Fibroblast of upper back skin (primary cell): ENCODE measurements at places on chromosomes 11 and 22.

DNA sequence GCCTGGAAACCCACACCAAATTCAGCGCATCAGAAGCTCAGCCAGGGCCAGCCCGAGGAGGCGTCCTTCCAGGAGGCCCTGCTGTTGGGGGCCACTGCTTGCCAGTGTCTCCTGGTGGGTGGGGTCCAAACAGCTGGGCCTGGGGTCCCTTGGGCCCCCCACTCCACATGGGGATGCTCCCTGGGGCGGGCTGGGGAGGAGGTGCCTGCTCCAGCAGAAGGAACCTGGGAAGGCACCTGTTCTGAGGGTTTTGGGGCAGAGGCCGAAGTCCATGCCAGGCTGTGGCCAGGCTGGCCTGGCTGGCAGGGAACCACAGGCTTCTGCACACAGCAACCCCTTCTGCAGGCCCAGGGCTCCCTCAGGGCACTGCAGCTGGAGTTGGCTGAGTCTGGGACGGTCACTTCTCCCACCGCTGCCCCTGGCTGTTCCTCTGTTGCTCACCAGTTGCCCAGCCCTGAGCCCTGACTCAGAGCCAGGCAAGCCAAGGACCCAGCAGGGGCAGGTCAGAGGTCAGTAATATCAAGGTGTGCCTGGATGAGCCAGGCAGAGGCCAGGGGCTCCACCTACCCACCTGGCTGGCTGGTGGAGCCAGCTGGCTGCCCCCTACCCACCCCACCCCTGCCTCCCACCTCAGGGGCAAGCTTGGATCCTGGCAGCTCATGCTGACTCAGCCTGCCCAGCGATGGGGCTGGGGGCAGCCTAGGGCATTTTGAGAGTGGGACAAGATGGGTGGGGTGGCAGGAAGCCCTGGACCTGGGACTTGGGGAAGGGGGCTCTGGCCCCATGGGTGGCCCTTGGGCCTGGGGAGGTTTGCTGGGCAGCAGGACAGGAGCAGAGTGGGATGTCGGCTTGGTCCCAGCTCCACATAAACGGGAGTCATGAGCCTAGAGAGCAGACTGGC is 12.0 kb upstream of the PHLDA2 start:
- DNase-seq, result no peak

GRCh38 chr11:22633354-22633902 is 7.8 kb upstream of the FANCF start:
- no peak for DNase-seq

DNA sequence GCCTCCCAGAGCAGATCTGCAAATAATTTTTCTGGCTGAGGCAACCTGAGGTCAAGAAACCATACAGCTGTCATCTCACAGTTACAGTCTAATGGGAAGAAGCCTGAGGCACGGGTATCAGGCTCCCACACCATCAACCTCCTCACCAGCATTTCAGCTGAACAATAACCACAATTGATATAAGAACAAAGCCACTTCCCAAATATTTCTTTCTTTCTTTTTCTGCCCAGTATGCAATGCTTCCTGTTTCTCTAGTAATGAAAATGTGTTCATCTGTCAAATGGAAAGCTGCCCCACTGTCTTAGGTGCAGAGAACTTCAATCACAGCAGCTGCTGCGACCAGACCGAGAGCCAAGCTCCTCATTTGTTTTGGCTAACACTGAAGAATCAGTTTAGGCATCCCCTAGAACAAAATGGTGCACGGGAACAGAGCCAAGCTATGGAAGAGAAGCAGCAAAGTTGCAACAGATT is 108.4 kb downstream of the BLID start:
- peak; percentile 59 for DNase-seq

DNA sequence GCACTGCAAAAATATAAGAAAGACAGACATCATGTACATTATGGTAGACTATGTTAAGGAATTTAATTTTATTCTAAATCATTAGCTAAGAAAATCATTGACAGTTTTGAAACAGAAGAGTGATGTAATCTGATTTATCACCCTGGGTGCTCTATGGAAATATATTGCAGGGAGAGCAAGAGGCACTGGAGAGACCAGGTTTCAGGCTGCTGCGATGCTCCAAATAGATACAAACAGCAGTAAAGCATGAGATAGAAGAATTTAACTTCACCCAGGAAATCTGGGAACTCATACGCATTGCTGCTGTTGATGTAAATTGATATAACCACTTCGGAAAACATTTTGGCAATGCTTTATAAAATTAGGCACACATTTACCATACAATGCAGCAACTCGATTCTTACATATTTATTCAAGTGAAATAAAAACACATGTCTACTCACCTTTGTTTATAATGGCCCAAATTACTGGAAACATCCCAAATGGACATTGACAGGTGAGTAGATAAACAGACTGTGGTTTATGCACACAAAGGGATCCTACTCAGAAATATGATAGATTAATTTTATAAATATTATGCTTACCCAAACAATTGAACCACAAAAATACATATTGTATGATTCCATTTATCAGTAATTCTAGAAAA is 535.1 kb upstream of the CHORDC1 start:
- DNase-seq, result no peak

DNA sequence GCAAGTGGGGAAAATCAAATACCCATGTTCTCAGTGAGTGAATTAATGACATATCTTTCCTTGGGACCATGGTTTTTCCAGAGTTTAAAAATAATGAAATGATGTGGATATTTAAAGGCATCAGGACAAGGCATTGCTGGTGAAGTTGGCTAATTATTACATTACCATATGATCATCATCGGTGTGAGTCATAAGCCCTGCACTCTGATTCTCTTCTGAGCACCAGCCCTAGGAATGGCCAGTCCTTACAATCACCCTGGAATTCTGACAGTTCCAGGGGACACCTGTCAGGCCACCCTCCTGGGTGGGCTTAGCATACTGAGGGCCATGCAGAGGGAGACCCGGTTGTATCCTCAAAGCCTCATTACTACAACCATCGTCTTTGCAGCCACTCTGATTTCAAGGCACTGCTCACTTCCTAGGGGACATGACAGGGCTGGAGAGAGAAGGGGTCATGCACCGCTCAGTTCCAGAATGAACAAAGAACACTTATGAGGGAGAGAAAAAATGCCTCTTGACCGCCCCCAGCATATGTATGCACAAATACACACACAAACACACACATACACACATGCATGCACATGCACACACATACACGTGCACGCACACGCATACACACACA is 365.0 kb downstream of the MIAT start:
- DNase-seq, result peak; percentile 29

DNA sequence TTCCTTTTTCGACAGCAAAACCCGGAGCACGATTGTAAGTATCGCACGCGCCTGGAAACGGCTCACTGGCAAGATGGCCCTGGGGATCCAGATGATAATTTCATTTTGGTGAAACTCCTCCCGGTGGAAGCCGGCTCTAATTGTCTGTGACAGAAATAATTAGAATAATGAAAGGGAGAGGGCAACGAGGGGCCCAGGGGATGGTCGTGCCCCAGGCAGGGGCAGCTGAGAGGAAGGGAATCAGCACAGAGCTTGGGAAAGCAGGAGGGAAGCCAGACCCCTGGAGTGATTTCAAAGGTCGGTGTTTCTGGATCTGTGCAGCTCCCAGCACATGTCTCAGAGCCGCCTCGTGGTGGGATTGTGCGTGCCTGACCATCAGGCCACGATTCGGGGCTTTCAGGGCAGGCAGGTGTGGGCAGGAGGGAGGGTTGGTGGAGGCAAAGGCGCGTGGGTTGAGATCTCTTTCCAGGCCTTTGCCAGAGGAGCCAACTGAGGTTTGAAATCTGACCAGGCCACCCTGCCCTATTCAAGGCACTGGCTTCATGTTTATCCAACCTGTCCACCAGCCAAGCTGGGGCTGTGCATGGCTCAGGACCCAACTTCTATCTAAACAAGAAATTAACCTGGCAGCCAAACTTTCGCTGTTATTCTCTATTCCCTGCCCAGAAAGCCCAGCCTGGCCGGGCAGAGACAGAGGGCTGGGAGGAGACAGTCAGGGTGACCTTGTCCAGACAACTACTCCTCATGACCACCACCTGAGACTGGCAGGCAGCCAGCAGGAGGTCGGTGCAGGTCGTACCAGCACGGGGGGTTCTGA is 27.8 kb downstream of the ANO1 start:
- DNase-seq, result no peak

GRCh38 chr22:35219012-35219411 is 38.3 kb upstream of the HMGXB4 start:
- DNase-seq, result peak; percentile 69

DNA sequence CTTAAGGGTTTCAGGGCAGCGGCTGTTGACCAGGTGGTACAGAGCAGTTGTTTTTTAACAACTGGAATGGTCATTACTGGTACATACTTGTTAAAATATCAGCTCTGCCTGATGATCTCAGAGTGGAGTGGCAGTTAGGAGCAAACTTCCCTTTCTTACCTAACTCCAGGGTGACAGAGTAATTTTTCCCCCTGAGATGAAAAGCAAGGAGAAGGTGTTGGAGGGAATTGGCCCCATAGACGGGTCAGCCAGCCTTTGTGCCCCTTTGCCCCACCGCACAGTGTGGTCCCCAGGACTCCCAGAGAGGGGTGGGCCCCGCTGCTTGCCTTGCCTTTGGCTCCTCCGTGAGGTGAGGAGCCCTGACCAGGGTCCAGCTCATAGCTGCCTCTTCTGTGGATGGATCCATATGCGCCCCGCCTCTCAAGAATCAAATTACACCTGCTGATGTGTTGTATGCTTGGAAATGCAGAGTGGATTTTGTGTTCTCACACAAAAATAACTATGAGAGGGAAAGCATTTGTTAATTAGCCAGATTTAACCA is 27.0 kb upstream of the SORL1-AS1 start:
- no peak for DNase-seq

DNA sequence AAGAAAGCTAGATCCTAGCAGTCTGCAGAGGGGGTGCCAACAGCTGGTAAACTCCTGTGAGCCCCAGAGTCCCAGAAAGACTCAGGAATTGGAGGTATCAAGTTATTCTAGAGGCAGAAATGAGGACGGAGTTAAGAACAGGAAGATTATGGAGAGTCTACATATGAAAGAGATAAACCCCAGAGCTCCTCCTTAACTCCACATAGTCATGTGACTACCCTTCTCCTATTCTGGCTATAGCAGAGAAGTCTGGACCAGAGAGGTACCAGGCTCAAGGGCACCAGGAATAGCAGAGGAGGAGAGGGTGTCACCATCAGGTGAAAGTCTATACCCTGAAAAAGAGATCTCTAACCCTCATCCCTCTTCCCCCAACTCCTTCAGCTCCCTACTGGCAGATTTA is 29.6 kb downstream of the SCUBE2 start:
- no peak for DNase-seq

DNA sequence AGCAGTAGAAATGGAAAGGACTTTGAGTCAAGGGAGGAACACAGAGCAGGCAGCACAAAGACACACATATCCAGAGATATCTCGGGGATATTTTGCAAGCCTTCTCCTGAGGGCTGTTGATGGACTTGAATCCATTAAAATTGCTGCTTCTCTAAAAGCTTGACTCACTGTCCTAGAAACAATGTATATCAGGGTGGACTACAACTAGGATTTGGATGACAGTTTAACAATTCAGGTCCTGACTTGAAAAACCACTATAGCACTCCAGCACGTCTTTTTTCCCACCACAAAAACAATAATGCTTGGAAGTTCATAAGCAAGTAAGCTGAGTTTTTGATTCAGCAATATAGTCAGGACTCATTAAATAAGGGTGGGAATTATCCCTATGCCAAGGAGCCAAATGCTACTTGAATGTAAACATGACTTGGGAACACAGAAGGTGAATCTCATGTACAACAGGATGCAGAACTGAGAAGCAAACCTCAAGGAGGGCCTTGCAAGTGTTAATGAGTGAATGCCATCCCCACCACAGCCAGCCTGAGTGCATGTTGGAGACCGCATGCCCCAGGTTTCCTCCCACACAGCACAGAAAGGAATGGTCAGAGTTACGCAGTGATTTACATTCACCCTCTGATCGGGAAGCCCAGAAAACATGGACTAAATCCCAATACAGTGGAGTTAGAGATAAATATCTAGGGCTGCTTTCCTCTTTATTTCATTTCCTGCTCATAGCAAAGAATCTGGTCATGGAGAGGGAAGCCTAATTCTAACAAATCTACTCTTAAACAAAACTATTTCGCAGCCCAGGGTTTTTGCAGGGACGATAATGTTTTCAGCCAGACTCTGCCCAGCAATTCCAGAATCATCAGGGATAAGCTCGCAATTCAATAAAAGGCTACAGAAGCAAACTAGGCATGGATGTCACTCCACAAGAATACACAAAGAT is 98.4 kb upstream of the OR9G4 start:
- no peak for DNase-seq

GRCh38 chr11:115162919-115163318 is 341.3 kb downstream of the CADM1 start:
- no peak for DNase-seq

GRCh38 chr11:46712874-46713576 is 6.0 kb upstream of the F2 start:
- no peak for DNase-seq

- DNase-seq, result peak; percentile 87
Measured at GRCh38 chr11:33135216-33135615, 26.1 kb downstream of the CSTF3 start.

- DNase-seq, result peak; percentile 43
Measured at GRCh38 chr11:113119074-113119473, 157.9 kb downstream of the NCAM1 start.

DNA sequence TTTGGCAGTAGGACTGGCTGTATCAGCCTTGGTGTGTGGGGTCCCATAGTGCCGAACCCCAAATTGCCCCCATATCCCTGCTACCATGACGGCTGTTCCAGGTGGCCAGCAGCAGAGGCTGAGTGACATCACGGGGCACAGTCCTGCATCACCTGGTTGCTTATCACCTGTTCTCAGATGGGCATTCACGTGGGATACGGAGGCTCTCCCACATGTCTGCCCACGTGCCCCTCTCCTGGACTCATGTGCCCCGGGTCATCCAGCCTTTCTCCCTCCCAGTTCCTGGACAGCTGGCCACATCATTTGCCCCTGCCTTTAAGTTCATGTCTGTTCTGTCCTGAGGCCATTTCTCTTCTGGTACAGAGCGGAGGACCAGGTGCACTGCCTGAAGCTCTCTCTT is 431.0 kb upstream of the B3GAT1 start:
- no peak for DNase-seq

DNA sequence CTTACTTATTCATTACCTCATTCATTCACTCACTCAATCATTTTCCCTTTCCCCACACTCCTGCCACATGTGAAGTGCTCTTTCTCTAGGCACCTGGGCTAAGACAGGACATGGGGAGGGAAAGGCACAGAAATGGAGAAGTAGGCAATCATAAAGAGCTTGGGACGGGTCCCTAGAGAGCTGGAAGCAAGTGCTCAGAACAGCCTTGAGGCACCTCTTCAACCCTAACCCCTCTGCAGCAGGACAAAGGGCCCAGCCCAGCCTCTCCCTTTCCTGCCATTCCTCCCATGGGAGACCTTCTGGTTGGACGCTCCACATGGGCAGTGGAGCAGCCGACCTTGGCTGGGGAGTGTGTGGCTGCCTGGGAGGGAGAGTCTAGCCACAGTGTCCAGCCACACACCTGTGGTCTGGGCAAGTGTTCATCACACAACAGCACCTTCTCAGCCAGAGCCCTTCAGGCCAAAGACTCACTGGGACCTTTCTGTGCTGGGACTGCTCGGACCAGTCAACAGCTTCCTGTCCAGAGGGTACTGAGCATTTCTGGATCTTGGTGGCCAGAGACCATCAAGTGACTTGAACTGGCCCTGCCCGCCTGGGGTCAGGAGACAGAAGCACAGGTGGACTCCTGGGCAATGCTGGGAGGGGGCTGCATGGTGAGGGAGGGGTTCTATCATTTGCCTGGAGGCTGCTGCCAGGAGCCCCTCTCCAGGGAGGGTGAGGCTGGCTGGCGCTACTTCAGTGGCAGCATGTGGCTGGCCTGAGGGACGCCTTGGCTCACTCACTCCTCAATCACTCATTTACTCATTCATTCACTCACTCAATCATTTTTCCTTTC is 1.0 kb upstream of the MUC5AC start:
- no peak for DNase-seq

GRCh38 chr11:134556186-134556585 is 144.1 kb upstream of the B3GAT1 start:
- DNase-seq, result no peak
